ENCODE measurements at places on chromosomes 5 and 9. TPM values are rescaled to one million over a fixed set of nuclear protein-coding genes. Genes with fewer than 3 reads are reported as not detected.

DNA sequence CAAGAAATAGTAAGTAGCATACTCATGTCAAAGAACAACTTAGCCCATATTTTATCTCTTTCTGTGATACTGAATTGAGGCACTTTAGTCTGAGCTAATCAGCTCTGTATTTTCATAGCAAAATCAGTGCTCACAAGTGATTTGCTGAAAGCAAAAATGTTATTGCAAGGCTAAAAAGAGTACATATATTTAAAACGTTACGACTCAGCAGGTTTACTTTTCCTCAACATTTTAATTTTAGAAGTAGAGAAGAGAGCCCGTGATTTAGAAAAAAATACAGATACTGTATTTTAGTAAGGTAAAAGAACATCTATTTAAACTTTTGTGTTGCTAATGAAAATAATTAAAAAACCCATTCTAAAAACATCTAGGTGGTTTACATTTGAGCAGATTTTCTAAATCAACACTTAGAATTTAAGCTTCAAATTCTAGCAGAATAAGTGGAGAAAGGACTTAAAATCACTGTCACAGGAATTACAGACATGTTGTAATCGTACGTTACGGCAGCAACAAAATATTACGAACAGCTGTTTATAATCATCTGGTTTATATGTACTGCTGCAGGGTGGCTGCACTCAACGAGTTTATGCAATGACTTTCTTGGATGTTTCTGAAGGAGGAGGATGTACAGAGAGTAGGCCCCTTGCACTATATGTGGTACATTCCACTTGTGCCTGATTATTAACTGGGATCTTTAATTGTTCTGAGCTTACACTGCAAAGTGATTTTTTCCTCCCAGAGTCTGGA is 20.1 kb downstream of the SREK1 start:
- H3K4me1 ChIP-seq = peaks cover 16% of the 10 kb centered on the region
- peaks cover 78% of the 10 kb centered on the region for H3K36me3 ChIP-seq
- peak; percentile 89 for DNase-seq
- no peak overlapping the region for H3K4me3 ChIP-seq
- peak overlapping the region; percentile 59 for H3K27ac ChIP-seq

The CCNI2 gene
- not detected for total RNA-seq

- H3K4me3 ChIP-seq = no peak overlapping the region
- no peaks in the 10 kb centered on the region for H3K36me3 ChIP-seq
- DNase-seq = no peak
- no peaks in the 10 kb centered on the region for H3K27me3 ChIP-seq
- H3K27ac ChIP-seq = no peak overlapping the region
- no peaks in the 10 kb centered on the region for H3K4me1 ChIP-seq
Observed at GRCh38 chr5:97151370-97151769, 9.0 kb upstream of the LIX1 start.

- no peak overlapping the region for H3K4me3 ChIP-seq
- 0 out of 2 replicates have a peak, but pooled peaks cover 5% of the 10 kb centered on the region for H3K4me1 ChIP-seq
- H3K27ac ChIP-seq = no peak overlapping the region
- H3K27me3 ChIP-seq = peaks cover 28% of the 10 kb centered on the region
- no peaks in the 10 kb centered on the region for H3K36me3 ChIP-seq
- DNase-seq = no peak
Observed at GRCh38 chr9:123955637-123956036, 25.7 kb upstream of the DENND1A start.

The ADAMTS2 gene
- total RNA-seq = 132 TPM

DNA sequence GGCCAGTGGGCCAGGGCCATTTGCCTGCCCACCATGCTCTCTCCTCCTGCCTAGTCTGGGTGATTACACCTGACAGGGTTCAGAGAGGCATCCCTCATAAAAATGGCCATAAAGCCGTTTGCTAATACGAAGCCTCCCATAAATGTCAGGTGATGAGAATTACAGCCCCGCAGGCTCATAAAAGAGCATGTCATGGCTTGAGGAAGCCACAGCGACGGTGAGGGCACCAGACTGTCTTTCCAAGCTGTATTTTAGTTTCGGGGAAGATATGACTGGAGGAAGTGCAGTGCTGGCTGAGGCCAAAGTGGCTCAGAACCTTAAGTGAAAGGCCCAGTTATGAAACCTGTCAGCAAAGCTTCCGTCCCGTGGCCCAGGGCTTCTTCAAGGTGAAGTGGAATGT is 18.5 kb upstream of the TCERG1 start:
- H3K27me3 ChIP-seq = peaks cover 27% of the 10 kb centered on the region
- H3K4me1 ChIP-seq = no peaks in the 10 kb centered on the region
- H3K27ac ChIP-seq = no peak overlapping the region
- no peak overlapping the region for H3K4me3 ChIP-seq
- H3K36me3 ChIP-seq = no peaks in the 10 kb centered on the region
- DNase-seq = no peak

GRCh38 chr9:130939405-130940026 is 469 bp upstream of the FIBCD1 start:
- peak overlapping the region; percentile 94 for H3K4me3 ChIP-seq
- H3K27ac ChIP-seq = no peak overlapping the region
- peak; percentile 62 for DNase-seq
- H3K27me3 ChIP-seq = peaks cover 13% of the 10 kb centered on the region
- no peaks in the 10 kb centered on the region for H3K36me3 ChIP-seq

DNA sequence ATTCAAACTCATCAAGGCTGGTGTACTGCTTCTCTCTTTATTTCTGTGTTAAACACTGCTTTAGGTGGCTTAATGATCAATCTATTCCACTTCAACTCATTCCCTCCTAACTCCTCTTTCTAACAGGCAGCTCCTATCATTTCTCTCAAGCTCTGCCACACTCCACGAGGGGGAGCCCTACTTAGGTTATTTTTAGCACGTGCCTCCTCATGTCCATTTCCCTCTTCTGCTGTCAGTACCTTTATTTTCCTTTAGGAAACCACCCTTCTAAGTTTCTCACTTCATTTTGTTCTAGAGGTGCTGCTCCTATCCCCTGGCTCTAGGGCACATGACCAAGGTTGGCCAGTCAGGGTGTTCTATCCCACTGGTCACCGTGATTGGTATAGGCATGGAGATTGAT is 6.7 kb upstream of the BRINP1 start:
- no peaks in the 10 kb centered on the region for H3K36me3 ChIP-seq
- H3K27me3 ChIP-seq = peaks cover 12% of the 10 kb centered on the region
- no peak overlapping the region for H3K27ac ChIP-seq
- DNase-seq = peak; percentile 78
- H3K4me1 ChIP-seq = no peaks in the 10 kb centered on the region

- H3K27me3 ChIP-seq = no peaks in the 10 kb centered on the region
- no peak overlapping the region for H3K27ac ChIP-seq
- no peaks in the 10 kb centered on the region for H3K4me1 ChIP-seq
- H3K4me3 ChIP-seq = no peak overlapping the region
- H3K36me3 ChIP-seq = no peaks in the 10 kb centered on the region
- DNase-seq = no peak
Observed at GRCh38 chr9:119698535-119698934, 329.3 kb upstream of the BRINP1 start.

DNA sequence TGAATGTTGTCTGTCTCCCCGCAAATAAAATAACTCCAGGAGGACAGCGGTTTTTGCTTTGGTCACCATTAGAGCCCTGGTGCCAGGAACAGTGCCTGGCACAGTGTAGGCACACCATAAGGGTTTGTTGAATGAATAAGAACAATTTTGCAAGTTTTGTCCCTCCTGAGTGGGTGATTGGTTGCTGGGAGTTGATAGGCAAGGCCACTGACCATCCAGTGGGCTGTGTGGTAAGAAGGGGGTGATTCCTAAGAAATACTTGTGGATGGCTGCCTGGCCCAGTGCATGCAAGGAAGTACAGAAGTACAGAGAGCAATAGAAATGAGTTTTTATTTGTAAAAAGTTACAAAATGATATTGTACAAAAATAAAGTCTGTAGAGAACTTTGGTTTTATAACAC is 27.5 kb downstream of the GDNF start:
- peak overlapping the region; percentile 96 for H3K27ac ChIP-seq
- H3K27me3 ChIP-seq = no peaks in the 10 kb centered on the region
- H3K36me3 ChIP-seq = peaks cover 29% of the 10 kb centered on the region
- DNase-seq = peak; percentile 41

DNA sequence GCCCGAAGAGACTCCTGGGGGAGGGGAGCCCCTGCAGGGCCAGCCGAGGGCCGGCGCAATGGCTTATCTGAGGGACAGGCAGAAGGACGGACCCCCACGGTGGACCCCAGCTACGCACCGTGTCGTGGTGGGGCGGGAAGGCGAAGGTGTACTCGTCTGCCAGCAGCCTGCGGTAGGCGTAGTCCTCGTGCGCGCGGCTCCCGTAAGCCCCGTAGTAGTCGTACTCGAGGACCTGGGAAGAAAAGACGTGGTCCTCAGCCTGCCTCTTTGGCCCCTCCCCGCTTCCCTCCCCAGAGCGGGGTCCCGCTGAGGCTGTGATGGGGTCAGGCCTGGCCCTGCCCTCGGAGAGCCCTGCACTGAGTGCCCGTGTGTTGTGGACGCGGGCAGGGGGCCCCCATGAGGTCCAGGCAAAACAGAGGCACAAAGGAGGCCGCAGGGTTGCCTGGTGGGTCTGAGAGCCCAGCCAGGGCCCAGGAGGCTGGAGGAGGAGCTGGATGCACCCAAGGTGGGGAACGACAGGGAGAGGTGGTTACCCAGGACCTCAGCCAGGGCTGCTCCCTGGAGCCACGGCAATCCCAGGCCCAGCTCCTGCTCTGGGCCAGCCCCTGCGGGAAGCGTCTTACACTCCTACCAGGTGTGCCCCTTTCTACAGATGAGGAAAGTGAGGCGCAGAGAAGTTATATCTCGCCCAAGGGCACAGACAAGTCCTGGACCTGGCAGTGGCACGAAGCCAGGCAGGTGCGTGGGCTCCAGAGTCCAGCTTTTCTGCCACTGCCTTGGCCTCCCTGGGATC is 35.2 kb downstream of the SARDH start:
- no peak overlapping the region for H3K4me3 ChIP-seq
- H3K36me3 ChIP-seq = no peaks in the 10 kb centered on the region
- DNase-seq = no peak
- H3K27me3 ChIP-seq = peaks cover 29% of the 10 kb centered on the region
- H3K27ac ChIP-seq = no peak overlapping the region

The FBP2 gene
- not detected for total RNA-seq

The PPP3R2 gene
- total RNA-seq = not detected

DNA sequence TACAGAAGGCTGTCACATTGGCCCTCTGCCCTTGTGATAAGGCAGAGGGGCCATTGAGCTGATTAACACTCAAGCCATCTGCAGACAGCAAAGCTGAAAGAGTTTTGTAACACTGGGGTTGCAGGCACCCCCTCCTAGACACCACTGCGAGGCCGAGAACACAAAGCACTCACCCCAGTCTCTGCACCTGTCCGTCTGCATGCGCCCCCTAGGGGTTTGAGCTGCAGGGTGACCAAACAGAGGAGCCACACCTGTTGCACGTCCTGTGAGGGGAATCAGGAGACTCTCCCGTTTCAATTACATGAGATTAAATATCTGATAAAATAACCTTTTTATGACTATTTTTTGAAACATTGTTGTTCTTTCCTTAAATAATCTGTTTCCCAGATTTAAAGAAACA is 1180.4 kb downstream of the CDH9 start:
- no peaks in the 10 kb centered on the region for H3K27me3 ChIP-seq
- no peak overlapping the region for H3K4me3 ChIP-seq
- no peaks in the 10 kb centered on the region for H3K4me1 ChIP-seq

- H3K4me1 ChIP-seq = no peaks in the 10 kb centered on the region
- H3K4me3 ChIP-seq = no peak overlapping the region
- no peak overlapping the region for H3K27ac ChIP-seq
- H3K27me3 ChIP-seq = no peaks in the 10 kb centered on the region
- H3K36me3 ChIP-seq = no peaks in the 10 kb centered on the region
- no peak for DNase-seq
Observed at GRCh38 chr9:31372799-31373587, 1011.5 kb upstream of the ACO1 start.

DNA sequence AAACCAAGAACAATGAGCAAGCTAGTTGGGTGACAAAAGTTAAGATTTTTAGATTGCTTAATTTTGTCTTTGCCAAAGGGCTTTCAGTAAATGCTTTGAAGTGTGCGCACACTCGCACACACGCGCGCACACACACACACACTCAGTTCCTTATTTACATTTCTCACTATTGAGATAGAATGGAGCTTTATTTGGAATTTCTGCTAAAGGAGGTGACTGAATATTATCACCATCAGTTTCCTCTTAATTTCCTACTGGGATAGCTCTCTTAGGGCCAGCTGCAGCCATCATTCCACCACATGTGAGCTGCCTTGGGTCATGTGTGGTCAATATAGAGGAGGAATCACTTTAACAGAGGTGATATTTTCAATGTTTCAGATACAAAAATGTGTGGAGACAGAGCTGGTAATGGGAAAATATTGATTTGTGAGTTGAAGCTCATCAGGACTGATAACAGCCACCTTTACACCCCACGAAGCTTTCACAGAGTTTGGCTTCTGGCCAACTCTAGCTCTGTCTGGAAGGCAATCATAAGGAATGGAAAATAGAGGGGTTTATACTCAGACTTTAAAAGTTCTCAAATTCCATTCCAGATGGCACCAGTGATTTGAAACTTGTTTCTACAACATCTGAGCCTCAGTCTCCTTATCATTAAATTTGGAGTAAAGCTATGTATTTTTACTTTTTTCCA is 99.9 kb downstream of the MACIR start:
- H3K36me3 ChIP-seq = no peaks in the 10 kb centered on the region
- peaks cover 6% of the 10 kb centered on the region for H3K4me1 ChIP-seq
- H3K4me3 ChIP-seq = no peak overlapping the region
- H3K27me3 ChIP-seq = no peaks in the 10 kb centered on the region
- DNase-seq = no peak
- H3K27ac ChIP-seq = no peak overlapping the region

- no peak overlapping the region for H3K27ac ChIP-seq
- peaks cover 22% of the 10 kb centered on the region for H3K4me1 ChIP-seq
- no peak overlapping the region for H3K4me3 ChIP-seq
- DNase-seq = no peak
- no peaks in the 10 kb centered on the region for H3K36me3 ChIP-seq
Observed at GRCh38 chr5:93791518-93791972, 50.1 kb upstream of the POU5F2 start.

- H3K4me3 ChIP-seq = peak overlapping the region; percentile 24
- peak; percentile 64 for DNase-seq
- no peaks in the 10 kb centered on the region for H3K27me3 ChIP-seq
Observed at GRCh38 chr5:172245703-172246125, 37.9 kb downstream of the UBTD2 start.

GRCh38 chr5:76710991-76711390 is 4.9 kb upstream of the F2R start:
- peak; percentile 54 for DNase-seq
- H3K4me1 ChIP-seq = peaks cover 14% of the 10 kb centered on the region
- H3K27me3 ChIP-seq = peaks cover 61% of the 10 kb centered on the region

- H3K27ac ChIP-seq = peak overlapping the region; percentile 35
- no peaks in the 10 kb centered on the region for H3K36me3 ChIP-seq
- H3K4me1 ChIP-seq = no peaks in the 10 kb centered on the region
- no peak overlapping the region for H3K4me3 ChIP-seq
- H3K27me3 ChIP-seq = no peaks in the 10 kb centered on the region
Observed at GRCh38 chr9:76603448-76603895, 144.5 kb downstream of the GCNT1 start.

The FGD3 gene
- total RNA-seq = not detected

- H3K4me3 ChIP-seq = no peak overlapping the region
- H3K27ac ChIP-seq = no peak overlapping the region
- H3K27me3 ChIP-seq = peaks cover 3% of the 10 kb centered on the region
- no peaks in the 10 kb centered on the region for H3K4me1 ChIP-seq
Observed at GRCh38 chr9:132864277-132864676, 13.8 kb downstream of the AK8 start.

The PIP5K1B gene
- not detected for total RNA-seq

The TMC1 gene
- not detected for total RNA-seq
